ENCODE measurements at places on chromosomes 5 and 9.

DNA sequence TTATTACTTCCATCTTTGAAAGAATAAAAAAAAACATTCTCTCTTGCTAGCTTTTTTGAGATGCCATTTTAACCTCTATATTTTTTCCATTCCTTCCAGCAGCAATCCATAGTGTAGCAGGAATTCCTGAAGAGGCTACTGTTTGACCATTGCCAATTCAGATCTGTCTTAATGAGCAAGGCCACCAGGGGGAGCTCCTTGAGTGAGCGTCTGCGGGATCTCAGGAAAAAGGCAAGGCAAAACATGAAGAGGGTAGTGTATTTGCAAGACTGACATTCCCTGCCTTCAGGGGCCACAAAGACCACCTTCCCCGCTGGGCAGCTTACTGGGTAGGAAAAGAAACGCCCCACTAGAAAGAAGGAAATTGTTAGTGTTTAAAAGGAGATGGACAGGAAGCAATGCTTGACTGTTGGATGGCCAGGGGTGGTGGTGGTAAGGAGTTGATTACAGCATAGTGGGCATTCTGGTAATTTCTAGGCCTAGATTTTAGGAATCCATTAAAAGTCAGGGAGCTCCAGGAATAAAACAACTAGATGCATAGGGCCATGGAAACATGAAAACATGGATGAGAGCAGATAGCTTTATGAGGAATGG lies 206.6 kb upstream of the HAPLN1 start:
- DNase-seq = no peak

DNA sequence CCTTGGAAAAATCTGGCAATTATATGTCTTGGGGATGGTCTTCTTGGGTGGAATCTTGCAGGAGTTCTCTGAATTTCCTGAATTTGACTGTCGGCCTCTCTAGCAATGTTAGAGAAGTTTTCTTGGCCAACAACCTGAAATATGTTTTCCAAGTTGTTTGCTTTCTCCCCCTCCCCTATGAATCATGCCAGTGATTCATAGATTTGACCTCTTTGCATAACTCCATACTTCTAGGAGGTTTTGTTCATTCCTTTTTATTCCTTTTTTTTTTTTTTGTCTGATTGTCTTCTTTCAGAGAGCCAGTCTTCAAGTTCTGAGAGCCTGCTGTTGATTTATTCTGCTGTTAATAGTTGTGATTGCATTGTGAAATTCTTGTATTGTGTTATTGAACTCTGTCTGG lies 56.7 kb upstream of the SLC44A1 start:
- DNase-seq = no peak

DNA sequence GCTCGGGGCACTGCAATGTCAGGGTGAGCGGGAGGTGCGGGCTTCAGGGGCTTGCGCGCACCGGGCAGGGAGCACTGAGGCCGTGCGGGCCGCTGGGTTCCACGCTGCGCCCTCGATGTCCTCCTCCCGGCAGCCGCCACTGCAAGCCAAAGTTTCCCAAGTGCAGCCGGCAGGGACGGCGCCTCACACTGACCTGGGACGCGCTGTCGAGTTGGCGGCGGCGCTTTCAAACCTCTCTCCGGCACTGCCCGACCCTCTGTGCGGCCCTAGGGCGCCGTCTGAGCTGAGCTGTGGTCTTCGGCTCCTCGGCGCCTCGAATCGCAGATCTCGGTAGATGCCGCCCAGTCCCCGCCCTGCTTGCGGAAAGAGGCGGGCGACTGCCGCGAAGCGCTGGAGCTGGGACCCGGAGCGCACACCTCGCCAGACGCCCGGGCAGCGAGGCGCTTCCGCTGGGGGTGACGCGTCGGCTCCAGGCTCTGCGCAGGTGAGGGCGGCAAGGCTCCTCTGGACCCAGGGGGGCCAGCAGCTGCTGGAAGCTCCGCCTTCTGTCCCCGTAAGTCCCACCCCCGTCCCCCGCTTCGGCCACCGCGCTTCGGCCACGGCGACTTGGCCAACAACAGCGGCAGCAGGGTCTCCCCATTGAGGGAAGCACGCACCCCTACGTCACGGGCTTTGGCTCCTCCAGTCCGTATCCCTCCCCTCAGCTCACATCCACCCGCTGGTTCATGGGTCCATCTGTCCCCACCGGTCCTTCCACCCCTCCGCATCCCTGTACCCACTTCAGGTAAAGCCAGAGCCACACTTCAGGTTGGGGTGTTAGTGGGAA lies at the start of gene ANKRD34B:
TSS of gene ANKRD34B (minus strand) at position 320 of the 826 bp plus-strand sequence. CDS start 10,261 bp downstream, outside the sequence.
- no peak for DNase-seq

DNA sequence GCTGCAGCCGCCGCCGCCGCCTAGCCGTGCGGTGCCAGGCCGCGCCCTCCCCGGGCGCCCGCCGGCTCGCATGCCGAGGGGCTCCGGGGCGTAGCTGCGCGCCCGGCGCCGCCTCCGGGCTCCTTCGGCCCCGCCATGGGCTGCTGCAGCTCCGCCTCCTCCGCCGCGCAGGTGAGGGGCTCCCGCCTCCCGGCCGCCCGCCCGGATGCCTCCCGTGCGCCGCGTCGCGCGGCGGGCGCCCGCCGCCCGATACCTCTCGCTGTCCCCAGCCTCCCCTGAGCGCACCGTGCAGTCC lies 230 bp downstream of the SLC44A1 start:
- DNase-seq = no peak

DNA sequence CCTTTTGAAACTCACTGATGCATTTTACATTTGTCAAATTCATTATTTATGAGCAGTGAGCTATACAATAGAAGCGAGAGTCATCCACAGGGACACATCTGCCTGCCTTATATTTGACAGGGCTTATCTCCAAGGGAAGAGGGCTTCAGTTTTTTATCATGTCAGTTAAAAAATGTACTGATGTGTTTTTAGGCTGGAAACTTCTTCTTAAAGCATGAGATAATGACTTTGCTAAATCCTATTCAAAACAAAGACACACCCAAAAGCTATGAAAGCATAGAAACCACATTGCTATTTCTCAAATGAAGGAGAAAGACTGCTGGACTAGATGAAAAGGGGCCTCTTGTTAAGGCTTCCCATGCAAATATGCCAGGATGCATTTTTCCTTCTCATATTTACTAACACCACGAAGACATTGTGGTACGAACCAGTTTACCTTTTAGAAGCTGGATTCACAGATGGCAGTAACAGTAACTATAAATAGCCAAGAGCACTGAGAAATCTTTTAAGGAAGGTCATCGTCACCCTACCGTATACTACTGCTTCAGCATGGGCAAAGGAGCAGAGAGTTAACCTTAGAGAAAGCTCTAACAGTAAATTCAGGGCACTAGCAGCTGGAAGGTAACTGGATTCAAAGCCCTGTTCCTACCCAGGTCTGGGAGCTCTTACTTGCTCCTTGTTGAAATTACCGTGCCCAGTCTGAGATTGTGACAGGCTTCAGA lies 86.3 kb upstream of the IFNK start:
- no peak for DNase-seq

GRCh38 chr9:93517331-93517730 lies 59.1 kb upstream of the PHF2 start:
- no peak for DNase-seq

- DNase-seq = no peak
These were observed 88.5 kb downstream of the TTLL11 start for GRCh38 chr9:122004589-122004988.

DNA sequence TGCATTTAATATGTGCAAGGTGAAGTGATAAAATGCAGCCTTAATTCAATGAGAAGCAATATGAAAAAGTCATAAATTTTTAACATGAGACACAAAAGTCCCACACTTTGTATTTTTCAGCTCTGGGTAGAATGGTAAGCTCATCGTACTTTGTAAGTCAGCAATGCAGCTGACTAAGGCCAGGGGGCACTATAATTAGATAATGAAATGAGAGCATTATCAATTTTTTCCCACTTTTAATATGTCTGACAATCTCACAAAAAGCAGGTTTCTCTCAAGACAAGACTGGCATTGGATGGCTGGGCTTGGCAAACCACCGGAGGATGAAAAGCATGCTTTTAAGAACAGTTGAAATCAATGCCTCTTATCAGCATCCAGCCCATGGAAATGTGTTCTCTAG lies 162.8 kb downstream of the FAM174A start:
- DNase-seq = no peak

- no peak for DNase-seq
These were observed 3.4 kb downstream of the LRRC70 start for GRCh38 chr5:62581836-62582597.

DNA sequence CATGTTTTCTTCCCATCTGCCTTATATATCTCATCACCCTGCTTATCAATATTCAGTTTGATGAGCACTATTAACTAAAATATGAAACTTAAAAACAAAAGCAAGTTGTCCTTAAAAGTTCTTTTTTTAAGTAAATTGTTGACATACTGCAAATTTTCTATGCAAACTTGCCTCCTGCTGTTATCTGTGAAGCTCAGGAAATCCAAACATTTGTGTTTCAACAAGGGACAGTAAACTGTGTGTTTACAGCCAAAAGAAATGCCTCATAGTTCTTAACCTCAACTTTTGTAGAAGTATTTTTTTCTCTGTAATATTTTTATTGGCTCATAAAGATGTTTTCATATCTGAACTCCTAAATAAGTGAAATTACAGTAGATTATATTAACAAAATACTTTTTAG lies 7.7 kb upstream of the TTC23L start:
- no peak for DNase-seq

DNA sequence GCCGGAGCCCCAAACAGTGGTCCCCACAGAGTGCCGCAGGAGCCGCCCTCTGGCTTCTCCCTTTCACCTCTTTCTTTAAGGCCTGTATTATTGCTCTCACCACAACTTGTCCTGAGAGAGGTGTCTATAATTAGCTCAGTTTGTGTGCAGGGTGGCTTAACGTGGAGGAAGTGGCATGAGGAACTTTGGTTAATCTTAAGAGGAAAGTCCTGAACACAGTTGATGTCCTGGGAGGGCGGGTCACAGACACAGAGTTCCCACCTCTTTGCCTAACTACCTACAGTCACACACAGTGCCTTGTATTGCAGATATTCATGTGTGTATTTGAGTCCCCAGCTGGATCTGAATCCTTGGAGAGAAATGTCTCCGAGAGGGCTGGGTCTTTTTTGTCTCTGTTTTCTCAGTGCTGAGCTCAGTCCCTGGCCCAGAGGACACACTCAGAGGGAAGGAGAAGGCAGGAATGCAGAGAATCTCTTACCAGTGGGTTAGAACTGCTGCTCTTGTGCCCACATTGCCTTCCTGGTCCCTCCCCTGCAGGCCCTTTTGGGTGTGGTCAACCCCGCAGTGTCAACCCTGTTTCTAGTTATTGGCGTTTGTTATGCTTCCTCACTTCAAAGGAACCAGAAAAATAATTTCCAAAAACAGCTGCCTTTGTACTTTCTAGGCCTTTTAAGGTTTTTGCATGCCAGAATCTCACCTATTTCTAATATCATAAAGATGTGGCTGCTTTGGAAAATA lies 392.5 kb downstream of the KDM4C start:
- DNase-seq = no peak

- DNase-seq = no peak
These were observed 357.2 kb upstream of the TRPC7 start for GRCh38 chr5:136722581-136722980.

- DNase-seq = no peak
These were observed 792.1 kb downstream of the BRINP1 start for GRCh38 chr9:118577121-118577520.

GRCh38 chr5:139134906-139135305 lies 63.3 kb downstream of the SIL1 start:
- DNase-seq = no peak

GRCh38 chr5:96350678-96351077 lies 82.4 kb downstream of the PCSK1 start:
- no peak for DNase-seq

GRCh38 chr5:14270209-14270702 lies 127.1 kb downstream of the TRIO start:
- DNase-seq = no peak

GRCh38 chr5:411728-412127 lies 31.2 kb upstream of the EXOC3 start:
- no peak for DNase-seq

DNA sequence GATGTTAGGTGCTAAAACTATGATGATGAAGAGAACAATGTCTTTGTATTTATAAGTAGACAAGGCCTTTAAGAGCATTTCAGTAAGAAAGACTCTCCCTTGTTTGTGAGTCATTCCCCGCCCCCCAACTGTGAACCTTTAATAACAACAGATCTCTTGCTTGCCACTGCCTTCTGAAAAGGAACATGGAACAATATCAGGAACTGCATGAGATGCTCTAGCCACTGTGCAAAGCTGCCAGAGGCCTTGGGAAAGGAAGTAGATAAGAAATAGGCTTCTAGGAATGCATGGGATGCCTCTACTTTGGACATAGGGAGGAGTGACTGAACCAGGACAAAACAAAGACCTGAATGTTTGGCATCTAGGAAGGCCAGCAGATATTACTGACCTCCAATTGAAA lies 296.1 kb upstream of the MPDZ start:
- no peak for DNase-seq

DNA sequence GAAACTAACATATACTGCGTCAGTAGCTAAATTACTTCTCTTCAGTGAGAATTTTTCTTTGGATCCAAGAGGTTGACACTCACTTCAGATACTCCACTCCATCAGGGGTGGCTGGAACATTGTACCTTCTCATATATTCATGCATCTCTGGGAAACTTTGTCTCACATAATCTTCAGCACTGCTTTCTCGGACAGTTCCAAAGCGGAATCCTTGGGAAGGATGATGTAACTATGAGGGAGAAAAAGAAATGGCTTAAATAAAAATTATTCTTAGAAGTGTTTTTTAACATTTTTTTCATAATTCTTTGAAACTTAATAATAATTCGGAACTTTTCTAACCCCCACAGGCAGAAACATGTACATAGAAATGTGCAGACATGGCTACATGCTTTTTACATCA lies 33.4 kb upstream of the PPP3R2 start:
- DNase-seq = no peak

DNA sequence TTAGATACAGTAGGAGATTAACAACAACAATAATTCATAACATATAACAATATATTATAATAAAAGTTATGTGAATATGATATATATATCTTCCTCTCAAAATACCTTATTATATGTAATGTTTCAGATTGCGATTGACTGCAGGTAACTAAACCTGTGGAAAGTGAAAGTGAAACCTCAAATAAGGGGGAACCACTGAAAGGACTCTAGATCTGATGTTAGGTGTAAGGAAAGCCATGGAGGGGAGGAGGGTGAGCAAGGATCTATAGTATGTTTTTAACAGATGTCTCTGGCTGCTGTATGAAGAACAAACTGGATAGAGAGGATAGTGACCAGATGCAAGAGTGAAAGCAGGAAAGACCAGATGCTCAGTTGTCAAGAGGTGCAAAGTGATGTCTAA lies 5.8 kb upstream of the FSTL4 start:
- no peak for DNase-seq

DNA sequence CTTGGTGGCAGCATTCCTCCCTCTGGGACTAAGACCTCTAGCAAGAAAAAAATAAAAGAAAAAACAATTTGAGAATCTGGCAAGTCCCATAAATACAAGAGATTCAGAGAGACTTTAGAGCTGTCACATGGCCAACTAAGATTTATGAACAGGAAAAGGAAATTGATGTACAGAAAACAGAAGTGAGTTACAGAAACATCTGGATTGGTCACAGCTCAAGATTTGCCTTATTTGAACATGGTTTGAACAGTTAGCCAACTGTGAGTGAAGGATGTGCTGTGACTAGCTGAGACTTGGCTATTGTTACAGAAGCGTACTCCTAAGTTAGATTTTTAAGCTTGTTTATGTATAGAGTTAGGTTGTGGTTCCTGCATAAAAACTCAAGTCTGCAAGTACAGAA lies 340.2 kb downstream of the SLCO4C1 start:
- DNase-seq = no peak

Measured in cortex of kidney (tissue), 1 donor.